ENCODE measurements at places on chromosomes 13 and 19.

- no peak for DNase-seq
These were observed 31.1 kb upstream of the AMER2 start for GRCh38 chr13:25203127-25203740.

GRCh38 chr13:32636711-32637110 is 50.5 kb downstream of the PDS5B start:
- DNase-seq = no peak

GRCh38 chr19:53182202-53182601 is 11.0 kb downstream of the ZNF665 start:
- no peak for DNase-seq

- no peak for DNase-seq
These were observed 76.1 kb upstream of the POMP start for GRCh38 chr13:28582892-28583240.

- DNase-seq = no peak
These were observed 276.0 kb downstream of the FOXO1 start for GRCh38 chr13:40390401-40390916.

DNA sequence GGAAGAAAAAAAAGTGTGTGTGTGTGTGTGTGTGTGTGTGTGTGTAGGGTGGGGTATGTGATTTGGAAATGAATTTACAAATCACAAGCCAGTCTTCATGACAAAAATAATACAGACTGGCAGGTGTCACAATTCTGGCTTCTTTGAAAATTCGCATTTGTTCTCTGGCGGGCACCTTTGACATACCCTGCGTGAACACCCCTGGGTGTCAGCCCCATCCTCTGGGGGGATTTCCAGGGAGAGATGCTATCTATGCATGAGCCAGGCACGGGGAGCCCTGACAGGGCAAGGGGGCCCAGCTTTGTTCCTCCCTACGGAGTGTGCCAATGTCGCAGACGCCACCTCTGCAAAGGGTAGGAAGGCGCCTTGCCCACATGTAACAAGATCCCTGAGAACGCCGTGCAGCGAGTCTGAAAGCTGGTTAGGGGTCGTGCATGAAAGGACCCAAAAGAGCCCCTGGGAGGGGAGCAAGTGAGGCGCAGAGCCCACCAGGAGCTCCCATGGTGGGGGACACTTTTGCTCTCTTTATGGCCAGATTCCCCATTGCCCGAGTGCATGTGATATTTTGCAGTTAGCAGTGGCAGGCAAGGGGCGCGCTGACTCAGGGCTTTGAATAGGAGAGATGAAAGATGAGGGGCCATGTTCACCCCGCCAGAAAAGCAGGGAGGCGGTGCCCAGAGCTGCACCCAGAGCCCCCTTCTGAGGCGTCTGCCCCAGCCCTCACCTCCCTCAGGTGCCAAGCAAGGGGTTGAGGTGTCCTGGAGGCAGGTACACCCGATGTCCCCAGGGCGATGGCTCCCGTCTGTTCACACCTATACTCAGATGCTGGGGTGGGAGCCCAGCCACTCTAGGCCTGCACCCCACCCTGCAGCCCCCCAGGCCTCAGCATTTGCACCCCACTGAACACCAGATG is 45.3 kb downstream of the KLF2 start:
- DNase-seq = no peak

DNA sequence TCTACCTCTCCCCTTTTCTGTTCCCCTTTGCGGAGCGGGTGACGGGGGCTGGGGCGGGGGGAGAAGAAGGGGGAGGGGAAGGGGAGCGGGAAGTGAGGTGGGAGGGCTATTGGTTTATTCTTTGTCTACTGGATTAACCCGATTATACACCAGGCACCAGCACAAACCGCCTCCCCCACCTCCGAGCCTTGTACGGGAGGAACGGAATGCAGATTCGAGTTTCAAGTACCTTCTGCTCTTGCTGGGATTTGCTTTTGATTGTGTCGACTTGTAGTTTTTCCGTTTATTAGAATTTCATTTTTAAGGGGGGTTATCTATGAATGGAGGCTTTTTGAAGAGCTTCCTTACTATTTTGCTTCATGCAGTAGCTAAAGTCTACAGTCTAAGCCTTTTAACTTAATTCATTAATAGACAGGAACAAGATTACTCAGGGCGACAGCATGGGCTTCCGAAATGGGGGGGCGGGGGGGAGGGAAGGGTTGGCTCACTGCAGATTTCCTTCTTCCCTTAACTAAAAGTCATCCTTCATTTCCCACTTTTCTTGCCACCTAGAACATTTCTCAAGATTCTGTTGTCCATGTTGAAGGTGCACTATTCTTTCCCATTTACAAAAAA is 937 bp upstream of the SPRY2 start:
- no peak for DNase-seq

DNA sequence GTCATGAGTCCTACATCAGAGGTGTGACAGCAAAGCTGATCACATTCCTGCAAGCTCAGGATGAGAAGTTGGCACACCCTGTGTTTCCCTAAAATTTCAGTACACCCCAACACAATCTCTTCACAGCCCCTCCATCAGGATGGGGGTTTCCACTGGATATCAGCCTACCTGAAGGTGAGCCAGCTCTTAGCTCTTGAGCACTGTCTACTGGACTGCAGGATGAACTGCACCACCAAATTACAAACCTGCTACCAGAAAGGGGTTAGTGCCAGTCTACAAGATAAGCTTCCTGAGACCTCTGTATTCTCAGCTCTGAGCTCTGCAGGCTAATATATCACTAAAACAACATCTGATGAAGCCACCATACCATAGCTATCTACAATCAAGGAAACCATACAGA is 1616.2 kb upstream of the SPRY2 start:
- no peak for DNase-seq

DNA sequence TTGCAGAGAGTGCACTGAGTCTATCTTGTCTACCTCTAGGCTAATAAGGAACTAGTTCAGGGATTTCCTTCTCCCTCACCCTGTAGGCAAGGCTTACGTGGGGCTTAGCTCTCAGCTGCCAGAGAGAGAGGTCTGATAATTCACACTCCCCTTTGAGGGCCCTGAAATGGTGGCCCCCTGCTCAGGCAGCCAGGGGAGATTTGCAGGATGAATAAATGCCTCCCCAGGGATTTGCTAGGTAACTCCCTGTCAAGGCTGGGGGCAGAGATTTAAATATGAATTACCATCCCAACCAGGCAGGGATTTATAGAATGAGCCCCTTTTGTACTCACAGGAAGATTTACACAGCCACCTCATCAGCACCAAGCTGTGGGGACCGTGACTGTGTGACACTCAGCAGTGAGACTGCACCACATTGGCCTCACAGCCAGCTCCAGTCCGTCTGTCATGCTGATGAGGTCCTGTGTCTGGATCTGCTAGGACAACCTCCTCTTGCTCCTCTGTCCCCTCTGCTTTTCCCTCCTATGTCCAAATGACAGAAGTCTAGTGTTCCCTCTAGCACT is 73.4 kb downstream of the CBY2 start:
- DNase-seq = no peak

DNA sequence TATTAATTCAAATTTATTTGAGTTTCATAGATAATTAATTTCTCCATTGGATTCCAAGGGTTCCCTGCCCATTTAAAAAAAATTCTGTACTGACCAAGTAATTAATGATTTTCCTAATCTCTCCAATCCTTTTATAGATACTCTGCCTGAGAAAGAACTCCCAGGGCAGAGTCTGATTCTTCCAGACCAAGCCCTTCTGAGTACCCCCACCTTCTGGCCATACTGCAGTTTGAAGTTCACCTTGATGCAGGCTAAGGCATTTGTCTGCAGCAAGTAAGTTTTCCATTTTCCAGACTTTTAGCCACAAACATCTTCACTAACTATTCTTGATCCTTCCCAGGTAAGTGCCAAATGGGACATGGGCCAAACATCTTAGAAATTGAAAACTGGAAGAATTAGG is 195.9 kb downstream of the LHFPL6 start:
- no peak for DNase-seq

DNA sequence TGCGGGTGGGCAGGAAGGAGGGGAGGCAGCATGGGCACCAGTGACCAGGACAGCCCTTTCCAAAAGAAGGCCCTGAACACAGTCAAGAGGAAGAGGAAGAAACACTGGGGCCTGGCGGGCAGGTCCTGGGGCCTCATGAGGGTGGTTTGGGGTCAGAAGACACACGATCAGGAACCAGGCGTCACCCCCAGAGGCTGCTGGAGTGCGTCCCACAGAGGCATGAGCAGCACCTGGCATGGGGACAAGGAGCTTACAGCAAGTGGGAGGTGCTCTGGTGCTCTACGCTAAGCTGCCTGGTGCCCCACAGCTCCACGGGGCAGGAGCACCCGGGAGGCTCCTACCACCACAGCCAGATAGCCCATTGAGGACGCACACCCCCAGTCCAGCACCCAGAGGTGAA is 20.0 kb downstream of the ELL start:
- no peak for DNase-seq

- DNase-seq = no peak
These were observed 145.5 kb downstream of the FOXO1 start for GRCh38 chr13:40520916-40521315.

- peak; percentile 58 for DNase-seq
These were observed 698.0 kb downstream of the PCDH9 start for GRCh38 chr13:66532146-66532545.

- DNase-seq = peak; percentile 36
These were observed 752.8 kb upstream of the MIR17HG start for GRCh38 chr13:90594681-90595080.

DNA sequence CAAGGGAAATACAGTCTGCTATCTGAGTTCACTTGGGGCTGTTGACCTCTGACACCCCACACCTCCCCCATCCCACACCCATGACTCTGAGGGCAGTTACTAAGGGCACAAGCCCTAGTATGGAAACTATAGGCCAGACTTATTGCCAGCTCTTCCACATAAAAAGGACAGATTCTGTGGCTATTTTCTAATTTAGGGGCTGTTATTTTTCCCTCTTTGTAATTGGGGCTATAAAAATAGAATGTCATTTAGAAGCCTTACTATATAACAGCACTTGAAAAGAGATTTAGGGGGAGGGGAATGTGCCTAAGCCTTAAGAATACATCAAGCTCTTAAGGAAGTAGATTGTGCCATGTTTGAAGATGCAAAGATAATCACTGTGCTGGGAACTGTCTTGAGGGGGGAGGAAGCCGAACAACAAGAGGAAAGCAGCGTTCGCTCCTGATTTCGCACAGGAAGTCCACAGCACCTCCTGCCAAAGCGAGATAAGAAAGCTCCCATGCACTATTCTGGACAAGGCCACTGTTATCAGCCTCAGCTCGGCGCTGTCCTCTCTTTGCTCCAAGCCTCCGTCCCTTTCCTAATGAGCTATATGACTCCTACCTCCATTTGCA is 86.6 kb downstream of the FLT1 start:
- DNase-seq = no peak

DNA sequence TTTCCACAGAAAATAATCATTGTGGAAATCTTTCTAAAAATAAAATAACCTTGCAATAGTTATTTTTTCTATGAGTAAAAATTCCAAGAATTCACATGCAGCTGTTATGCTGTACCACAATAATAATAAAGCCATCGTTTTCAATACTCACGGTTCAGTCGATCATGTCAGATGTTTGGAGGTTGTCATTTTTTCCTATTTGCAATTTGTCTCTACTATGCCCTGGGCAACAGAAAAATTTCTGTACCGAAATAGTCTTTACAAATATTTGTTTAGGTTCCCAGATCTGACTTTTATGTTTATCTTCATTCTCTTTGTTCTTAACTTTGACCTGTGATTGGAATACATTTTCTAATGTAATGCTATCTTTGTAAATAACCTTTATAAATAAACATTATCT is 79.7 kb downstream of the ESD start:
- no peak for DNase-seq

- DNase-seq = no peak
These were observed 3.0 kb upstream of the PTGER1 start for GRCh38 chr19:14478113-14478545.

- DNase-seq = no peak
These were observed 409.9 kb downstream of the MZT1 start for GRCh38 chr13:72317346-72318109.

DNA sequence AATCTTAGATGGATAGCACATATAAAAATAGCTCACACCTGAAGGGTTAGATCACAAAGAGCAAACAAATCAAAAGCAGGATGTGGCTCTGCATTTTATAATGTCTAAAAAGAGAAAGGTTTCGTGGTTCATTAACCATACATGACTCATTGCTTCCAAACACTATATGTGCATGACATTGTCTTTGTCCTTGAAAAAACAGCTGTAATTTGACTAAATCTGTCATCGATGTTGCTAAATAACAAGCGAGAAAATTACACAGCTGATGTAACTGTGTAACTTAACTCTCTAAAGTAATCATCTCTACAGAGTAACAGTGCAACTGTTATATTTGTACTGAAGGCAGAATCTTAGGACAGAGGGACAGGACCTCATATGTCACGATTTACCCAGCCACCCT is 383.1 kb upstream of the GPC6 start:
- peak; percentile 49 for DNase-seq

GRCh38 chr13:34942732-34943435 is 814 bp downstream of the NBEA start:
- no peak for DNase-seq

DNA sequence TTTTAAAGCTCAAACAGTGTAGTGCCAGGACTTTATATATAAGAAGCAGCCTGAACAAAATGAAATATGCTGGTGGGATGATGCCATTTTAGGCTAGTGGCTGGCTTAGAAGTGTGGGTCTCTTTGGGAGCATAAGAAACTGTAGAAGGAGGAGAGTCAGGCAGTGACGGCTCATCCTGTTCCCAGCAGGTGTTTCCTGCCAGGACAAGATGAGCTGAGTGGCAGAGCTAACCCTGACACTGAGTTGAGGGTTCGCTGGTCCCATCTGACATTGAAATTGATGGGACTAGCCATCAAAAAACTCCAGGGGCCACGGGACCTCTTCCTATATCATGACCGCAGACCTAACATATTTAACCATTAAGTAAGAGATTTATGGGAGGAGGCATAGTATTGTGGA is 51.3 kb downstream of the ESD start:
- DNase-seq = no peak

GRCh38 chr13:62643799-62644524 is 1228.3 kb upstream of the PCDH20 start:
- no peak for DNase-seq

DNA sequence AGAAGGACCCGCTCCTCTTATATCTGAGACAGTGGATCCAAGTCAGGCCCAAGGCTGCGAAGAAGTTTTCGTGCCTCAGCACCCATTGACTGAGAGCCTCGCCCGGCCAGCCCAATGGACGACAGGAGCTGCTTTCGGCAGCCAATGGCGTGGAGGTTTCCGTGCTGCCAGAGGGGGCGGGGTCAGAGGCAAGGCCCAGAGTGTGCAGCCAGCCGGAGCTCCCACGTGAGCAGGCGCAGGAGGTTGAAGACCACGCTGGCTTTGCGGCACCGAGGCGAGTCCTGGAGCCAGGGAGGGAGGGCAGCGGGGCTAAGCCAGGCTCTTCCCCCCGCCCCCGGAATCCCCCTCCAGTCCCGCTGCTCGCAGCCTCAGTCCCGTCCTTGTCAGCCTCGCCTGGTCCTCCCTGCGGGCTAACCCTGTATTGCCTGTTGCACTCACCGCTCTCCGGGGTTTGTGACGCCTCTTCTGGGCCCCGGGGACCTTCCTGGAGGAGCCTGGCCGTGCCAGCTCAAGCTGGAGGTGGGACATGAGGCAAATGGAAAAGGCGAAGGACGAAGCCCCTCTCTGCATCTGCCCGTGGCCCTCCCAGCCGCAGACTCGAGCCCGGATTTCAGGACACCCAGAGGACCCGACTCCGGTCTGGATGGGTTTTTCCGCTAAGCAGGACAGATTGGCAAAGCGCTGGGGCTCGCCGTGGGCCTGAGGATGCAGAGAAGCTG is 1.5 kb downstream of the IFNL4 start:
- DNase-seq = no peak

- no peak for DNase-seq
These were observed 66.8 kb downstream of the FNDC3A start for GRCh38 chr13:49042476-49042875.
